ENCODE measurements at places on chromosomes 1 and 21.

GRCh38 chr1:176893625-176894352 lies 270.7 kb downstream of the ASTN1 start:
- DNase-seq, result no peak

- no peak for DNase-seq
These were observed 20.8 kb upstream of the TENT5C start for GRCh38 chr1:117585086-117585485.

DNA sequence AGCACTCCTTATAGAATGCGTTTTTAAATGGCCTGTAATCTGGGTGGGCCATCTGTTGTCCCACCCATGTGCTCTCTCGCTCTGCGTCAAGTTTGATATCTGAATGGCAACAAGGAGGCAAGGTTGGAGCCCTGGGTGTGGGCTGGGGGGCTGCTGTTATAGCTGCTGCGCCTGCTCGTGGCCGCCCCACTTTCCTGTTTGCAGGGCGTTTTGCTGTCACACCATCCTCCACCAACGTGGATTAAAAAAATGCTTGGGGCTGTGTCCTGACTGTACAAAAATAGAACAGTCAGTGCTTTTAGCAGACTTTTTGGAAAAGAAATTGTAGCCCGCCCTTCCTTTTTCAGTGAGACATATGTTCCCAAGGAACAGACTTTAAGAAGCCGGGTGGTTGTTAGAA lies 25.4 kb downstream of the UMODL1 start:
- DNase-seq, result no peak

- DNase-seq, result no peak
These were observed 892.3 kb downstream of the LTN1 start for GRCh38 chr21:28100366-28100765.

DNA sequence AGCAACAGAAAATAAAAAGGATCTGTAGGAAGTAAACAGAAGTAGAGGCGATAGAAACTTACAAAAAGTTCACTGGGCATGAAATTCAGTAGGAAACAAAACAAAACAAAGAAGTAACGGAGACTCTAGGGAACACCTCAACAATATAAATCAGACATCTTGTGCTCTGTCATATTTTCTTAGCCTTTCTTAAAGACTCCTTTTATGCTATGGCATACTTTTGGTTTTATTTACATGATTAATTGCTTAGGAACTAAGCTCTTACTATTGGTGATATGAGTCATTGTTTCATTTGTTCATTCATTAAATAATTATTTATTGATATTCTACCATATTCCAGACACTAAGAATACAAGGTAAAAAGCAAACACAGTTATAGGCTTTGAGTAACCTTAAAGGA lies 126.6 kb downstream of the KCNT2 start:
- DNase-seq, result no peak

- no peak for DNase-seq
These were observed 10.0 kb downstream of the FAM163A start for GRCh38 chr1:179753061-179753460.

DNA sequence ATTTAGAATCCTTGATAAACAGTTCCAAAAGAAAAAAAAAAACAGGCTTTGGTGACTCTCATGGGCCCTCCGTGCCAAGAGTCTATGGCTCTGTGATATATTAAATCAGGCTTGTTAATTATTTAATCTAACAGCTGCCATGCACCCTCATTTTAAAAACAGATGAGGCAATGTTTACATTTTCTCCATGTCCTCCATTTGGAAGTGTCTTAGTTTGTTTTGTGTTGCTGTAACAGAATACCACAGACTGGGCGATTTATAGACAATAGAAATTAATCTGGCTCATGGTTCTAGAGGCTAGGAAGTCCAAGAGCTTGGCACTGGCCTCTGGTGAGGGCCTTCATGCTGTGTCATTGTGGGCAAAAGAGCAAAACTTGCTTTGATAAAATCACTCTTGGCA lies 58.0 kb downstream of the B3GALT5 start:
- no peak for DNase-seq

Measured in ovary (tissue), 10 donors.